Activated CD4-positive, alpha-beta memory T cell treated with anti-CD3 and anti-CD28 coated beads for 36 hours (primary cell): ENCODE measurements at places on chromosomes 6 and 20. TPM values are rescaled to one million over a fixed set of nuclear protein-coding genes. Genes with fewer than 3 reads are reported as not detected.

DNA sequence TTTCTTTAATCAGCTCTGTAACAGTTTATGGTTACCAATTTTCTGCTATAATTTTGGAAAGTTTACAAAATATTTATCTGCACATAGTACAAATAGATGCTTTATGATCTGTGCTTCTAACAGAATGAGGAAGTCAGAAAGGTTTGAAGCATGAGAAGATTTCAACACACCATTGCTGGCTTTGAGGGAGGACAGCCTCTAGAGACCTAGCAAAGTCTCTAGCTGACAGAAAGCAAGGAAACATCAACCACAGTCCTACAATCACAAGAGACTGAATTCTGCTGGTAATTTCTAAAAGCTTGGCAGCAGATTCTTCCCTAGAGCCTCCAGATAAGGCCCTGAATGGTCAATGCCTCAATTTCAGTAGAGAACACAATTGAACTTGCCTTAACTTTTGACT, 750.8 kb upstream of the SLC35B3 start:
- DNase-seq = no peak

GRCh38 chr6:131368198-131368911, 204.7 kb upstream of the ARG1 start:
- no peak for DNase-seq

DNA sequence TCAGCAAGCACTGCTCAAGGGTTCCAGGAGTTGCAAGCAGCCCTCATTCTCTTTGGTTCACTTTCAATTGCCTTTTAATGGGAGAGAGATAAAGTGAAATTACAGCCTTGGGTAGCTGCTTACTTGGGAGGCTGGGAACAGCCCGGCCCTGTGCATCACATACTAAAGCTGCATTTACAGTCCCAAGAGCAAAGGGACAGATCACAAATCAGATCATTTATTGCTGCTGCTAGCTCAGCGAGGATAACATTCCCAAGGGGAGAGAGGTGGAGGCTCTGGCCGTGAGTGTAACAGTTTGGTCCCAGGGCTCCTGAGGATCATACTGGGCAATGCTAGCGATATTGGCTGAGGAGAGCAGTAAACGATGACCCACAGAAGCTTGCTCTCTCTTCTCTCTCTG, 133.1 kb downstream of the CDH26 start:
- DNase-seq = no peak

GRCh38 chr6:27293436-27294098, 18.5 kb downstream of the POM121L2 start:
- DNase-seq = no peak

DNA sequence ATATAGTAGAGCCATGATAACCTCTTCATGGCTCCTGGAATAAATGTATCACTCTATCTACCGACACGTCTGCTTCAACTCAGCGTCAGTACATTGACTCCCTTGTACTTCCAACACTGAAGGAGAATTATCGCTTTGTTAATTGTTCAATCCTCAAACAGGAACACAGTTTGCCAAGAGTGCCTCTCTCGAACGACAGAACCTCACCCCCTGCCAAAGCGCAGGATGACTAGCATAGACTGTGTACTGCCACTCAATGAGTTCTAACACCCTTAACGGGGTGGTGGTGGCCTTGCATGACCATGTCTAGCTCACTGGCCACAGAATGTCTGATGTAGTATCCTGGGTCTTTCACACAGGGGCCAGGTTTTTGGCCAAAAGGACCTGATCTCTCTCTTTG, 81.4 kb upstream of the HEY2 start:
- no peak for DNase-seq

GRCh38 chr6:90611543-90612312, 24.9 kb upstream of the MAP3K7 start:
- no peak for DNase-seq

GRCh38 chr6:78910010-78910409, 42.7 kb downstream of the IRAK1BP1 start:
- DNase-seq = no peak

DNA sequence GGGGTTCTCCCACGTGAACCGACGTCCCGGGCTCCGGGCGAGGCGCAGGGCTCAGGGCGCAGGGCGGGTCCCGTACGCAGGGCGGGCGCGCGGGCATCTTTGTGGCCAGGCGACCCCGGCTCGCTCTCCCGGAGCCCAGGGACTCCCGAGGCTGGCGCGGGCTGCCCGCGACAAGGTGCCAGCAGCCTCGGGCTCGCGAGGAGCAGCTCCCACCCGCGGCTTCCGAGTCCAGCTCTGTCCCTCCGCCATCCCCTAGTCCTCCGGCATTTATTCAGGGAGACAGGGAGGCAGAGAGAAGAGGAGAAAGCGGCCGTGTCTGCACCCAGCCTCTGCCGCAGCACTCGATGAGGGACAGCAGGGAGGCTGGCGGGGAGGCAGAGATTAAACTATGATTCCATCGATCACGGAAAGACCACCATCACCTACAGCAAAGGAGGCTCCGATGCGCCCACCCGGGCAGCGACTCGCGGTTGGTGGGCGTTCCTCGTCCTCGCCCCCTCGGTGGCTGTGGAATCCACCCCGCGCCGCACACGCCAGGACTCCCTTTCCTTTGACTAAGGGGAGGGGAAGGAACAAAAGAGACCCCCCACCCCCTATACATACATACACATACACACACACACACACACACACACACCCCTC, 1.1 kb downstream of the RGS17 start:
- no peak for DNase-seq

DNA sequence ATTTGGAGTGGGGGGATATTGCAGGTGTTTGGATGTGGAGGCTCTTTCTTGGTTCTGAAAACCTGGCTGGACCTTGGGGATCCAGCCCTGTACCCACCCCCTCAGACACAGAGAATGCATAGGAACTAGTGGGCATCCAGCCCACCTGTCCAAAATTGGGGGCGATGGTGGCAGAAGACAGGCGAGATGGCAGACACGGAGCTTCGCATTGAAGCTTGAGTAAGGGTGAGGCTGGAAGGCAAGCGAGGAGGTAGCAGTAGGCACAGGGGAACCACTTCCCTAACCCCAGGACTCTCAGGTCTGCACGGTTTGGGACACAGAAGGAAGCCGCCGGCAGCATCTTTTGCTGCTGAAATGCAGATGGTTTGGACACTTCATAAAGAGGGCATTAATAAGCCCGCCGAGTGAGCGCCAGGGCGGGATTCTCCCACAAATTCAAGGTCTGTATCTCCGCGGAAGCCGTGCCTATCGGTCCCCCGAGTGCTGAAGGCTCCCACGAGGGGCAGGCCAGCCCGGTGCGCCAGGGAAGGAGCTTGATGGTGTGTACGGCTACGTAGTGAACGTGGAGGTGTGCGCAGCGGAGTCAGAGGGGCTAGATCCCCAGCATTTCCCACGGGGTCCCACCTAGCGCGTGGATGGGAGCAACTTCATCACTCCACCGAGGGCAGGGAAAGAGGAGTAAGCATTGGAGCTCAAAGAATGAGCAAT, 1.6 kb upstream of the FOXA2 start:
- no peak for DNase-seq

GRCh38 chr6:7060769-7061516, 46.8 kb upstream of the RREB1 start:
- no peak for DNase-seq

DNA sequence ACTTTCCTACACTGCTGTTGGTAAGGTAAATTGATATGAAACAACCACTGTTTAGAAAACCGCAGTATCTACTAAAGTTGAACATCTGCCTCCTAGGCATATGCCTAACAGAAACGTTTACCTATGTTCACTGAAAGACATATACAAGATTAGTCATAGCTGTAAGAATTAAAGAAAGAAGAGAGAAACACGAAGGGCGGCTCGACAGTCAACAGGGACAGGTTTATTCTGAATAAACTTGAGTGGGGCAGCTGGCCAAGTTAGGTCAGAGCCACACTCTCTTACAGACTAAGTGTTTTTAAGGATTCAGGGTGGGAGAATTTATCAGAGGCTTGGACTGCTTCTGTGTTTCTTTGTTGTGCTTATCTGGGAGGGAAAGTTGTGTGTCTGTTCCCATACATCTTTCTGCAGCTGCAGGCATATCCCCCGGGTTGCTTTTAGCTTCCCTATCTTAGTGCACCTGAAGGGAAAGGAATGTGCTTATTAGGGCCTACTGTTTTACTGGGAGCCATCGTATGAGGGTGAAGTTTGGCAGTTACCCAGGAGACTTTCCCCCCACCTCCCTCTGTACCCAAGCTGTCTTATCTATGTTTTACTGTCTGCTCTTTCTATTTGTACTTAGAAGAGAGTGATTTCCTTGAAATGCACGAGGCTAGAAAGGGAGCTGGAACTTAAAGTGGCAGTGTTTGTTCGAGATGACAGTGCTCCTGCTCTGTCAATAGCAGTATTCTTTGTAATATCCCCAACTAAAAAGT, 20.4 kb downstream of the PROCR start:
- no peak for DNase-seq

DNA sequence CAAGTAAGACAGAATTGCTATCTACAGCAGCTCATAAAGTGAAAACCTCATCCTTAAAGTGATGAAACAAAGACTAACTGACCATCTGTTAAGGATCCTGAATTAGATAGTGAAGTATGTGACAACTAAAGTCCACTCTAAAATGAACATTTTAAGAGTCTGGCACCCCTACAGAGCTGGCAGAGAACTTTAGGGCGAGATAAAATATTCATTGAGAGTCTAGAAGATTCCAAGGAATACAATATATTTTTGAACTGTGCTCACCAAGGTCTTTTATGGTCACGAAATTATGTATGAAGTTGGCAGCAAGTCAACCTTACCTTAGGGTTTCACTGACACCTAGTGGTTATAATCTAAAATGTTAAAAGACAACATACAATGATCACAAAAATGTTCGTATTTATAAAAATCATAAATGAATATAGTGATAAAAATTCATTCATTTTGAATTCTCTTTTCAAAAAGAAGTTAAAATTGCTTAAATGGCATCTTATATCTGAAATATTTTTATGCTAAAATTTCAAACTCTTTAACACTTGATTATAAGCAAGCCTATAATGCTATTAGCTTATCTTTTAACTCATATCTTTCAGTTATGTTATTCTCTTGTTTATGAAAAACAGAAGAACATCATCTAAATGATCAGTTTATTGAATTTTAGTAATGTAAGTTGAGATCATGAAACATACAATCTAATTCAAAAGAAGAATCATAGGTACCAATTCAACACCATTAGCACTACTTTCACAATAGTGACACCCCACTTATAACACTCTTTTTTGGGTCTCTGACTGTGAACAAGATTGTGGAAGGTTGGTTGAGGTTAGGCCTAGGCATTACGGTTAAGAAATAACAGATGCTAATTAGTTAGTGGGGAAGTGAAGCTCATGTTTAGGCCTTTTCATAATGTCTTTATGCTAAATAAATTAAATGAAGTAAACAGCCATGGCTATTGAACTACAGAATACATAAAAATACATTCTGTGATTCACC, 27.5 kb downstream of the RSPH3 start:
- DNase-seq = no peak

DNA sequence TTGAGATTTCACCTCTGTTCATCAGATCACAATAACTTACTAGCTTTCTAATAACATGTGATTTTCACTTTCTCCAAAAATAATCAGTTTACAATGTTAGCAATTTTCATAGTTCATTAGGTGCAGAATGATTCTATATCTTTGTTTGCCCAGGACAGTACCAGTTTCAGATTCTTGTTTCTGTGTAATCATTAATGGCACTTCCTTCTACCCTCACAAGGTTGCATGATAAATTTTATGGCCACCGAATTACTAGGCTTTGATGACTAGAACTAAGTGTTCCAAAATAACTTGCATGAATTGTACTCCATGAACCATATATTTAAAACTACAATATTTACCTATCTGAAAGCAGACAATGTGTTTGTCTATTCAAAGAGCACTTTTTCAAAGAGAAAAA, 442.3 kb downstream of the EPHA7 start:
- DNase-seq = no peak

DNA sequence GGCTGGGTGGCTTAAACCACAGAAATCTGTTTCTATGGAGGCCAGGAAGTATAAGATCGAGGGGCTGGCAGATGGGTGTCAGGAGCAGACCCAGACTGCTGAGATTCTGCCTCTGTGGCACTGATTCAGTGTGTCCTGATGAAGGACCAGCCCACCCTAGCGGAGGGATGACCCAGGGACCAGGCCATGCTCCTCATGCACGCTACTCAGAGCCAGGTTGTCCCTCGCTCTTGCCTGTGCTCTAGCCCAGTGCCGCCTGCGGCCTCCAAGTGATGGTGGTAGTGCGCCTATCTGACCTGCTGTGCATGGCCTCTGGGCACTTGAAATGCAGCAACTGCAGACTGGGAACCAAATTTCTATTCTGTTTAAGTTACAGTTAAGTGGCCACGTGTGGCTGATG, 13.1 kb upstream of the APMAP start:
- DNase-seq = no peak

GRCh38 chr6:145783796-145784195, 30.8 kb downstream of the FBXO30 start:
- DNase-seq = no peak

DNA sequence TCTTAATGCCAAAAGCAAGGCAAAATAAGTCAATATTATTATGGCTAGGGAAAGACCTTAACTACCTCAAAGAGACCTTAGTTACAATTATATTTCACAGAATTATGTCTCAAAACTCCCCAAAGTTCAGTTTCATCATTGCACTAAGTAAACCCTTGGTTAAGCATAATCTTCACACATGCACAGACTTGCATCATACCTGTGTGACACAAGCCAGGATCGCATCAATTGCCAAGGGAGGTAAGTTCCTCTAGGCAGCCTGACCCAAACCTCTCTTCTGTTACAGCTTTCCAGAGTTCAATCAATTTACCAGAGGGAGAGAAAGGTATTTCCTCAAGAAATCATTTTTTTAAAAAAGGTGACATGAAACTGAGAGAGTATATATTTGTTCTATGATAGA, 31.9 kb upstream of the PRSS35 start:
- DNase-seq = no peak

DNA sequence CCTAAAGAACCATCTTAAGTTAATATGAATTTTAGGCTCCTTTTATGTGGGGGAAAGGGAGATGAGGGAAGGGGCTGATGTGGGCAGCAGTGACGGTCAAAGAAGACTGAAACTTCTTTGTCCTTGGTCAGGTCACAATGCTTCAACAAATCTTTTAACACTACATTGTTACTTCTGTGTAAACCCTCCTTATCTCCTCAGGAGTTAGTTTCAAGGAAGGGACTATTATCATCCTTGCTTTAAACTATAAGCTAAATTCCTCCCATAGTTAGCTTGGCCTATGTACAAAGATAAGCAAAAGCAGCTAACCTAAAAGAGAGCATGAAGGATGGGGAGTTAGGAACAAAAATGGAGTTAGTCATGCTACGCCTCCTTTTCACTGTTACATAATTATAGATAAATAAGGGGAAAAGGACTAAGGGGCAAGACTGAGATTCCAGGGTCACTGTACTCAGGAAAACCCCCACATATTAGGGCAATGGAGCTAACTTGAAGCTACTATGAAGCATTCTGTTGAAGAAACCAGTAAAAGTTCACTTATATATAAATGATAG, 172.7 kb upstream of the RUNX2 start:
- DNase-seq = no peak

MMS22L gene
- total RNA-seq = 43.3 TPM

HSPA12B gene
- total RNA-seq = not detected

ZC2HC1B gene
- not detected for total RNA-seq

SULF2 gene
- total RNA-seq = 0.34 TPM

C2 gene
- total RNA-seq = 0.97 TPM

GJA10 gene
- total RNA-seq = not detected

HLA-DPA1 gene
- total RNA-seq = 19.3 TPM

OXT gene
- total RNA-seq = not detected

GFOD1 gene
- total RNA-seq = 2.3 TPM

APOBEC2 gene
- total RNA-seq = not detected

LAMA2 gene
- total RNA-seq = 0.48 TPM

NR2E1 gene
- not detected for total RNA-seq
